ENCODE measurements at places on chromosomes 3 and 15.

DNA sequence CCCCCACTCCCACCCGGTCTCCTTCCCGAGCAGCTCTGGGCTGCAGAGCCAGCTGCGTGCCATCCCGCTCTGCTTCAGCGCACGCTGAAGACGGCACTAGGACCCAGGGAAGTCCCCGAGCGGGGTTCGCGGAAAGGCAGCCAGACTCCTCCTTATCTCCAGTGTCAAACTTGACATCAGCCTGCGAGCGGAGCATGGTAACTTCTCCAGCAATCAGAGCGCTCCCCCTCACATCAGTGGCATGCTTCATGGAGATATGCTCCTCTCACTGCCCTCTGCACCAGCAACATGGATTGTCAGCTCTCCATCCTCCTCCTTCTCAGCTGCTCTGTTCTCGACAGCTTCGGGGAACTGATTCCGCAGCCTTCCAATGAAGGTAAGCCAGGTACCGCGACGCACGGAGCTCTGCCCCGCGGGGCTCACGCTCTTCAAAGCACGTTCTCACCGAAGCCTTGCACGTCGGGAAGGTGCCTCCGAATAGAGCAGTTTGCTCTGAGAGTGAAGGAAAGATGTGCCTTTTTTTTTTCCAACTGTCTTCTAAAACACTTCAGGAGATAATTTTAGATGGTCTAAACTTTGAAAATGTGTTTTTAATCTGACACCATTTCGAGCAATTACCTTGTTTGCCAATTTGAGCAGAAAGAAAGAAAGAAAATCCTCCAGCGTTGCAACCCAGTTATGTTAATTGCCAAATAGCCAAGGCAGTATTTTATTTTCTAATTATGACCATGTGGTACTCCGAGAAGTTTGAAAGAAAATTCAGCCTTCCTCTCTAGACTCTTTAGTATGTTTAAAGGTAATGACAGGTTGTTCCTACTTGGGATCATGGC is at the start of gene EPHA3:
TSS of gene EPHA3 (plus strand) at position 161 of the 830 bp plus-strand sequence. CDS start at position 289, 128 bp downstream.
- peak; percentile 67 for DNase-seq

- DNase-seq: no peak
Observed at GRCh38 chr3:172931746-172932285, 181.3 kb downstream of the ECT2 start.

- DNase-seq: no peak
Observed at GRCh38 chr3:65878831-65879230, 159.9 kb downstream of the MAGI1 start.

- DNase-seq: no peak
Observed at GRCh38 chr15:60460931-60461330, 18.0 kb downstream of the ICE2 start.

- DNase-seq: no peak
Observed at GRCh38 chr3:71495708-71496472, 87.6 kb downstream of the FOXP1 start.

- DNase-seq: no peak
Observed at GRCh38 chr3:40837300-40837699, 312.5 kb downstream of the ZNF621 start.

- DNase-seq: no peak
Observed at GRCh38 chr3:45515999-45516725, 78.4 kb upstream of the LIMD1 start.

DNA sequence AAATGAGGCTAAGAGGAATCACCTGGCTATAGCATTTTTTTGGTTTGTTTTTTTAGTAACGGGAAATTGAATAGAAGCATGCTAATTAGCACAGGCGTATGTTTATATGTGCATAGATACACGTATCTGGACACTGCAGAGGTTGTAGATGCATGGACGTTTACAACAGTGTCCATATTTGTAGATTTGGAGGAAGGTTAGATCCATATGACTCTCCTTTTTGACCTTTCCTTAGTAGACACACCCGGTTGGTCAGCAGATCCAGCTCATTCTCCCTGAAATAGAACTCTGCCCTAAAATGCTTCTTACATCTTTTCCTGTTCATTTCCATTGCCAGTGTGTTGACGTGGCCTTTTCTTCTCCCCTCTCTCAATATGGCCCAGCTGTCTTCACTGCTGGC is 60.1 kb downstream of the SLCO3A1 start:
- no peak for DNase-seq

DNA sequence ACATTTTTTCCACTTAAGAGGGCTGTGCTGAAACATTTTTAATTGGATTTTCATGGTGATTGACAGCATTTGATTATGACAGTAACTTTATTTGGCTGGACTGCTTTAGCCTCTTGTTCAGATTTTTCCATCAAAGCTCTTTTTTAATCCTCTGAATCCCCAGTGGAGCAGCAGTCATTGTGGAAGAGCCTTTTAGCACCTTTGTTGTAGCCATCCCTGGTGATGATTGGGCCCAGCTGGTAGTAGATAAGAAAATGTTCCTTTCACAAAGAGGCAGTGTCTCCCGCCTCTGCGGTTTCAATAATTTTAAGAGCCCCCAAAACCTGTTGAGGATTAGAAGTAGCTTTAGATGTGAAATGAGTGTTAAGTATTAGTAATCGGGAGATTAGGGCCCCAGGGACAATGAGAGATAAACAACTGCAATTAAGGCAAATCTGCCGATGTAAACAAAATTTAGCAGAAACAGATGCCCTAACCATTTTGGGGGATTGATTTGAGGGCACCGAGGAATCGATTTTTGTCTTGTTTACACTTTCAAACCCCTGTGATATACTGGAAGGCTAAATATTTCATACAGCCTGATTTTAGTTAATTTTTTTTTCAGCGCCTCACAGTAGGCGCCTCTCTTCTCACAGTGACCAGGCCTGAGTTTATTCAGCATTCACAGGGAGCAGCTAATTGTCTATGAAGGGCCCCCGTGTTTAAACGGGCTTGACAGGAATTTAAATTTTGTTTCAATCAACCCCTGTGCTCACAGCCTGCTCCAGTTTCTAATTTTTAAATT is 43.2 kb upstream of the SKOR1 start:
- DNase-seq: no peak

DNA sequence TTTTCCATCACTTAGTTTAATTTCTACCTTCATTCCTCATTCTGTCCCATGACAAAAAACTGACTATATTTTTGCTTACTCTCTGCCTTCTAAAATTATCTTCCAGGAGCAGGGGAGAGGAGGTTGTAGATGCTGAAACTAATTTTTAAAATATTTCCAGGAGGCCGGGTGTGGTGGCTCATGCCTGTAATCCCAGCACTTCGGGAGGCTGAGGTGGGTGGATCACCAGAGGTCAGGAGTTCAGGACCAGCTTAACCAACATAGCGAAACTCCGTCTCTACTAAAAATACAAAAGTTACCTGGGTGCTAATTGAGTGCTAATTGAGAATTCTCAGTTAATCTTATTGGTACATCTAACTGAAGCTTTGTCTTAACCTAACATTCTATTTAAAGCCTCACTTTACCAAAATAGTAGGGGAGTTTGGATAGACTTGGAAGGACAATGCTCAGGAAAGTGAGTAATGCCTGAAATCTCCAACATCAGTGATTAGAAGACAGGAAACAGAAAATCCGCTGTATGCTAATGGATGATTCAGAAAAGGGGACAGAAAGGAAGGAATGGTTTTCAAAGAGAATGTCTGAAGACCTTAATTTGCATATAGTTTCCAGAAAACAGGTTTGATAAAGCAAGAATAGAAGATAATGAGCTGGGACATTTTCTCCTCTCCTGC is 336.1 kb downstream of the GBE1 start:
- DNase-seq: no peak

GRCh38 chr3:28792604-28793003 is 444.0 kb upstream of the AZI2 start:
- DNase-seq: no peak

DNA sequence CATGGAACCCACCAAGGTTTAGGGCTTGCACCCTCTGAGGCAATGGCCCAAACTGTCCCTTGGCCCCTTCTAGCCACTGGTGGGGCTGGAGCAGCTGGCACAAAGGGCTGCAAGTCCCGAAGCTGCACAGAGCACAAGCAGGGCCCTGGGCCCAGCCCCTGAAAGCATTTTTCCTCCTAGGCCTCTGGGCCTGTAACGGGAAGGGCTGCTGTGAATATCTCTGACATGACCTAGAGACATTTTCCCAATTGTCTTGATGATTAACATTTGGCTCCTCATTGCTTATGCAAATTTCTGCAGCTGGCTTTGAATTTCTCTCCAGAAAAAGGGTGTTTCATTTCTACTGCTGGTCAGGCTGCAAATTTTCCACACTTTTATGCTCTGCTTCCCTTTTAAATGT is 151.5 kb upstream of the CADPS start:
- no peak for DNase-seq

DNA sequence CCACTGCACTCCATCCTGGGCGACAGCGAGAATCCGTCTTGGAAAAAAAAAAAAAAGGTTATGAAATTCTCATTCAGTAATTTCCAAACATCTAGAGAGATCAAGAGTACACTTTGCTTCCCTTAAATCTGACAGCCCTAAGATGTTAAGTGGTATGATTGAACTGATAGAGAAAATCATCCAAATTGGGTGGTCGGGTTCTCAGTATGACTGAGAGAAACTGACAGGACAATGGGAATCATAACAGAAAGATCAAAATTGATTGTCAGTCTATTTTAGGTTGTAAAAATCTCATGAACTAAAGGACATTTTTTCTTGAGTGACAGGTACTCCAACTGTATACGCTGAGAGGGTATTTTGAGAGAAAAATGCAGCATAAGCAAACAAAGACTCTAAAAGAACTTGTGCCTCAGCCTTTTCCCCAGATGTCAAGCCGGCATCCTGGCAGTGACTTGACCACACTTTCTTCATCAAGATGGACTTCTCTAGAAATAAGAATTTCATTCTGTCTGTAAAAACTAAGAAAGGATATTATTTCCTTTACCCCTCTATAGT is 65.8 kb downstream of the MYO5A start:
- no peak for DNase-seq

GRCh38 chr15:39360452-39360851 is 220.4 kb upstream of the THBS1 start:
- no peak for DNase-seq

DNA sequence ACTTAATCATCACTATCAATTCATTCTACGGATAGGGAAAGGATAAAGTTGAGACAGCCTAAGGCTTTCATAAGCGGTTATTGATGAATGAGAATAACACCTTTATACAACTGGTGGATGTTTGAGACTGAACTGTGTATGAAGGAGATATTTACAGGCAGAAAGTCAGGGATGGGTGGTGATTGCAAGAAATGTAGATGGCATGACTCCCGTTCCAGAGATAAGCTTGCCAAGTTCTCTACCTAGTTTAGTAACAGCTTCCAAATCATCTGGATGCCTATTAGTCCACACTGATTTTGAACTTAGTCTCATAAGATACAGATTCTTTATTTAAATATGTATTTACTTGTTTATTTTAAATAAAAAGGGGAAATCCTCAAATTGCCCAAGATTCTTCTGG is 358.8 kb downstream of the GAP43 start:
- no peak for DNase-seq

DNA sequence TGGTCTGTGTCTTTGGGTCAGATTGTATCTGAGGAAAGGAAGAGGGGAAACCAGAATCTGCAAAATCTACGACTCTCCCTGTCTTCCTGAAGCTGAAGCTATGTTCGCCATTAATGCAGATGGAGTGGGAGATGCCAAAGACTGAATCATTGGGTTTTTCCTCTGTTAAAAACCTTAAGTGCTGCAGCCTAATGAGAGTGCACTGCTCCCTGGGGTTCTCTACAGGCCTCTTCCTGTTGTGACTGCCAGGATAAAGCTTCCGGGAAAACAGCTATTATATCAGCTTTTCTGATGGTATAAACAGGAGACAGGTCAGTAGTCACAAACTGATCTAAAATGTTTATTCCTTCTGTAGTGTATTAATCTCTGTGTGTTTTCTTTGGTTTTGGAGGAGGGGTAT is 24.0 kb downstream of the RMDN3 start:
- DNase-seq: no peak

GRCh38 chr3:57557085-57557537 is 1.0 kb downstream of the PDE12 start:
- peak; percentile 47 for DNase-seq

GRCh38 chr3:177102553-177102952 is 94.7 kb downstream of the TBL1XR1 start:
- DNase-seq: no peak

DNA sequence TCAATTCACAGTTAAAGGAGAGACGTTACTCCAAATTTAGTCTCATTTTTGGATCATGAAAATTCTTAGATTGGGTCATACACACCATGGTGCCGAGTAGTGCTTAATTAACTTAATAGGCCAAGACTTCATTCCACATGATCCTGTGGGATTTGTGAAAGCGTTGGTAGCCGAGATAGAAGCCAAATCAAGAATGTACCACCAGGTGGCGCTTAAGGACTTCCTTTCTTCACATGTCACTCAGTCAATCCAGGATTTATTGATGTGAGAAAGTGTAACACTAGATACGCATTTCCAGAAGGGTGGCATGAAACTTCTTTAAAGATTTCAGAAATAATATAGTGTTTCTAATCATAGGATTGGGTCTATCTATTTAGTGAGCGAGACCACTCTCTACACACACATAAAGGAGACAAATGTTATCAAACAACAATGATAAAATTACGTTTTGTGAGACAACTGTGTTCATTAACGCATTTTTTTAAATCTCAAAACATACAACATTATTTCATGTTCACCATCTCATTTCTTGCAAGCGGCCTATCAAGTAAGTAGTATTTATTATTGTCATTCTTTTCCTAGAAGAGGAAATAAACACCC is 436.1 kb downstream of the CHL1 start:
- peak; percentile 26 for DNase-seq

DNA sequence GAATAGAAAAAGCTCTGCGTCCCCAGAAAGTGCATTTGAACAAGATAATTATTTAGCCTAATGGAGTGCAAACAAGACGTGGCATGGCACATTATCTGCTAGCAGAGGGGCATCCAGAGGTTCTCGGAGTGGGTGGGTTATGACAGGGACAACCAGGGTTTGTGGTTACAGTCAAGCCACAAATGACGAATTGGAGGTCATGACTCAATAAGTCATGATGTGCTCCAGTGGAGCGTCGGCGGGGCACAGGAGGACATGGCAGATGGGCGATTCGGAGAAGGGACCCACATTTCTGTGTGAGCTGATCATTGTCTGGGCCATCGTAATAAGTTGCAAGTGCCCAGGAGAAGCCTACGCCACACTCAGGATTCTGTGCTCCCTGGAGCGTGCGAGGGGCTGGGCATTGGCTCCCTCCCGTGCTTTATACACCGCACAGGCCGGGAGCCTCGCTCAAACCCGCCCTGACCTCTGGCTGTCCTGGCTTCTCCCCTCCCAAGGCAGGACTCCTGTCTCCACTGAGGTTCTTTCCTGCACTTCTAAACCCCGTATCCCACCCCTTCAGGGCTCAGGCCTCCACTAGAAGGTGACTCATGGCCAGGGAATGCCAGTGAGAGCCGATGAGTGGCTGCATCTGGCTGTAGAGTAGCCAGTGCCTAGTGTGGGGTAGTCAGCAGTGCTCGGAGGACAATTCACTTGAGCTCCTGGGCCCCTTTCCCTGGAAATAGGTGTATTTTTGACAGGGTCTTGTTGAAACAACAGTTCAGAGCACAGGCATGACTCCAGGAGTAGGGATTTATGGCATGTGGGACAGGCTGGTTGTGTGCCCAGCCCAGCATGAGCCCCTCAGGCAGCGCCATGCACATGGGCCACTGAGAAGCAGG is 67.4 kb downstream of the GRIP2 start:
- DNase-seq: no peak
